ENCODE measurements at places on chromosomes 3 and 15.

DNA sequence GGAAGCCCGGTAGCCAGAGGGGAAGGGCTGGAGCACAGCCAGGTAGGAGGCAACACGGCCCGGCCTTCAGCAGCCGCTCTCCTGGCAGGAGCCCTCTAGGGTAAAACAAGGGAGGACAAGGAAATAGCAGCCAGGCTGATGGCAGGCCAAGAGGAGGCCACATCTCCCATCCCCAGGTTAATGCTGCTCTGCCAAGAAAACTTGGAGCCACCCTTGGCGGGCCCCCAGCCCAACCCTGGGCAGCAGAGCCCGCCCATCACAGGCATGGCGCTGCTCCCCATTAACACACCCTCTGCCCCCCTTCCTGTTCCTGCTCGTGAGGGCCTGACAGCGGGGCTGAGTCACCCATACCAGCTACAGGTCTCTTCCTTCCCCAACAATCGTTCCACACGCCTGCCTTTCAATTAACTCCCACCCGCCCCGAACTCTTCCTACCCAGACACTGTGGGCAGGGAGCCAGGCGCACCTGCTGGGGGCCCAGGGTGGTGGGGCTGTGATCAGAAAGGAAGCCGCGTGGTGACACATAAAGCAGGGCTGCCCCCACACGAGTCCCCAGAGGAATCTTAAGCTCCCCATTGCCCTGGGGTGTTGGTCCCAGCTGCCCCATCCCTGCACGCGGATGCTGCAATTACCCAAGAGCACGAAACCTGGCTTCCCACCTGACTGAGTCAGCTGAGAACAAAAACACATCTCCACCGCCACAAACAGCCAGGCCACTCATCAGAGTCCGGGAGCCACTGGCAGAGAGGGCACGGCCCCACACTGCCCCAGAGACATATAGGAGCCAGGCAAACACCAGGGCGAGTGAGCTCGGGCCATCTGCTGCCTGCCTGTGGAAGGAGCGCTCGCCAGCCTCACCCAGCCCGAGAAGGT, at the start of gene C15orf62:
Gene C15orf62 (plus strand): TSS at position 707 of the 873 bp plus-strand sequence. CDS start 516 bp downstream, outside the sequence.
- DNase-seq: no peak

- DNase-seq: no peak
These were observed 11.6 kb downstream of the ZBTB11 start for GRCh38 chr3:101665357-101665756.

- DNase-seq: peak; percentile 60
These were observed 7.1 kb downstream of the THBS1 start for GRCh38 chr15:39587731-39588530.

DNA sequence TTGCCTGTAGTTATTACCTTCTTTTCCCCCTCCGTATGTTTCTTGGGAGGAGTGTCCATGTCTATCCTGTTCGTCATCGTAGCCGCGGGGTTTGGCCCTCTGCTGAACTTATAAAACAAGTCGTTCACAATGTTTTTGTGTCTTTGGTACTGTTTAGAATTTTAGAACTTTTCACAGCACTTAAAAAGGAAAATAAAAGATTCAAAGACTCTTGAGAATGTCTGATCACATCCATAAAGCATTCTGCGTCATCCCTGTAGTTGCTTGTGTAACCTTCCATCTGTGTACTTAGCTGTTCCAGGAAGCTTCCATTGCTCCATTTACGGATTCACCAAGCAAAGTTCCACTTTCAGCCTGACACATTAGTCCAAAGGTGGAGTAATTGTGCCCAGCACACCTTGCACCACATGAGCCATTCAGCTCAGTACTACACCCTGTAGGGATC, 677.1 kb upstream of the NR2F2 start:
- DNase-seq: no peak

- DNase-seq: no peak
These were observed 540.1 kb upstream of the SEMA6D start for GRCh38 chr15:47177177-47177576.

GRCh38 chr15:39132070-39132469, 448.8 kb upstream of the THBS1 start:
- no peak for DNase-seq

- DNase-seq: no peak
These were observed 147.5 kb upstream of the NUDT16 start for GRCh38 chr3:131233900-131234668.

- no peak for DNase-seq
These were observed 7.0 kb downstream of the CLDN11 start for GRCh38 chr3:170425491-170426239.

DNA sequence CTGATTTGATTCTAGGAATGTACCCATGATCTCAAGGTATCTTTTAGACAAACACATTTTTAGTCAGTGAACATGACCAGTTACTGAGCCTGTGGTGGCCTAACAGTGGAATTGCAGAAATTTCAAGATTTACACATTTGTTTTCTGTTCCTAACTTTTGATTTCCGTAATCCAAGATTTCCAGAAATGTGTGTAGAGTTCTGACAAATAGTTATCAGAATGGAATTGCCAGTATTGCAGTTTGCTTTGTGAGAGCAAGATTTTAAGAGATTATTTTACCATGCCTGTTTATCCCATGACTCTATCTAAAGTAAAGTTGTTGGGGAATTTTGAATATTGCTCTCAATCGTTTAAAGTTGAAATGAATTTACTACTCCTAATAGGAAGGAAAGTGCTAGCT, 11.7 kb upstream of the UTS2B start:
- DNase-seq: no peak

GRCh38 chr3:32121137-32121536, 14.7 kb downstream of the GPD1L start:
- DNase-seq: no peak

DNA sequence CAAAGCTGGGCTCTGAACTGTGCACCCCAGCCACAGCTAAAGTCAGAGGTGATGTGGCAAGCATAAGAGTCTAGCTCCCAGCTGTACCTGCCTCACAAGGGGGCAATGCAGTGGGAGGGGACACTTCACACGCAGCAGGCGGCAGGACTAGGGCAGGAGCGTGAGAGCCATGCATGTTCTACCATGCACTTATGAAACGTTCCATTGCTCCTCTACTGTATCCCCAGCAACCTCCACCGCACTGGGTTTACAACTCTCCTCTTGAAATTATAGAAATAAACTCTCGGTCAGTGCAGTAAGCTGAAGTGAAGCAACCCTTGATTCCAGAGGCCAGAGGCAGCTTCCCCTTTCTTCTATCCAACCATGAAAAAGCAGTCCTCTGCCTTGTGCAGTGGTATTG, 298.6 kb upstream of the STT3B start:
- no peak for DNase-seq

DNA sequence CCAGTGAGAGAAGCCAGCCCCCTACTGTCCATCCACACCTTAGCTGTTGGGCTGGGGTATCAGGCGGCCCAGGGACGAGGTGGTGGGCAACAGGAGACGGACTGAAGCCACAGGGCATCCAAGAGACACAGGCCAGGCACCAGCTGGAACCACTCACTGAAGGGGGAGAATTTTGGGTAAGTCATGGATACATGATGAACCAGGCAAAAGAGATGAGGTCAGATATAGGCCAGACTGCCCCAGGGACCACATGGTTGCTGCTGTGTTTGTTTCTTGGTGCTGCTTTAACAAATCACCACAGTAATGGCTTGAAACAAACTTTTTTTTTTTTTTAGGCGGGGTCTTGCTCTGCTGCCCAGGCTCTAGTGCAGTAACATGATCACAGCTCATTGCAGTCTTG, 66.4 kb downstream of the SEMA5B start:
- DNase-seq: no peak

DNA sequence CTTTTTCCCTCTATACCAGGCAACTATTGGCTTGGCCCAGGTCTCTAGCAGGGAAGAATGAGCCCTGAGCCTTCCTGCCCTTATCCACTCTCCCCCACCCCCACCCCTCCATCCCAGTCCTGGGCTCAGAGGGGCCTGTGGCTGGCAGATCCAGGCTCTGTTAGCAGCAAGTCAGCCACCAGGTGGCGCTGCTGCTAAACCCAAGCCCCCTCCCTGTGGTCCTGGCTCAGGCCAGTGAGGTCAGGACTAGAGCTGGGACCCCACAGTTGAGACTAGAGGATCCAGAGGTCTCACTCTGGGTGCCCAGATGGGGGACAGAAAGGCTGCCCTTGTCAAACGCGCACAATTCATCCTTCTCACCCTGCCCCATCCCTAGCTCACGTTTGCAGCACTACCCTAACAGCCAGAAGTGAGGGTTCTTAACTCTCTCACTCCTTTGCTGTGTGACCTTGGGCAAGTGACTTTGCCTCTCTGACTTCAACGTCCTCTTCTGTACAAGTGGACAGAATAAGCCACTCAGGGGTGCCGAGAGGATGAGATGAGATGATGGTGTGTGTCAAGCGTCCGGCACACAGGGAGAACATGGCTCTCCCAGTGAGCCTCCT, 46.8 kb upstream of the SLC6A1 start:
- peak; percentile 58 for DNase-seq

GRCh38 chr3:170240142-170240541, 17.9 kb downstream of the PRKCI start:
- DNase-seq: no peak

All from right lobe of liver (tissue), 6 donors.